Hematopoietic multipotent progenitor cell treated with erythropoietin and hydrocortisone succinate and interleukin-3 and kit ligand, for 17 days (in vitro differentiated cells): ENCODE measurements at places on chromosomes 2 and 18.

DNA sequence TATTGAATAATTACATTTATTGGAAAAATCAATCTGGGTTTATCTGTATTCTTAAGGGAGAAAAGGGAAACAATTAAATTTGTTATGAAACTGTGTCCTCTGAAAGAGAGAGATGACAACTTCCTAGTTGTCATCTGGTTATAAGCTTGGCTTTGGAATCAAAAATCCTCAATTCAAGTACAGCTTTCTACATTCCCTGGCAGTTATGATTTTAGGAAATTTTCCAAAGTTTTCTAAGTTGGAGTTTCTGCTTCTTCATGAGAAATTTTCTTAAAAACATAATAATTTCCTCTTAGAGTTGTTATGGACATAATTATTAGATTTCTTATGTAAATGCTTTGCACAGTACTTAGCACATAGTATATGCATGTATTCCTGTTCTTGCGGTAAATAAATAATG lies 625.6 kb upstream of the SLC39A10 start:
- no peak for DNase-seq

- DNase-seq: no peak
Measured at GRCh38 chr2:220499225-220499624, 871.8 kb downstream of the SLC4A3 start.

DNA sequence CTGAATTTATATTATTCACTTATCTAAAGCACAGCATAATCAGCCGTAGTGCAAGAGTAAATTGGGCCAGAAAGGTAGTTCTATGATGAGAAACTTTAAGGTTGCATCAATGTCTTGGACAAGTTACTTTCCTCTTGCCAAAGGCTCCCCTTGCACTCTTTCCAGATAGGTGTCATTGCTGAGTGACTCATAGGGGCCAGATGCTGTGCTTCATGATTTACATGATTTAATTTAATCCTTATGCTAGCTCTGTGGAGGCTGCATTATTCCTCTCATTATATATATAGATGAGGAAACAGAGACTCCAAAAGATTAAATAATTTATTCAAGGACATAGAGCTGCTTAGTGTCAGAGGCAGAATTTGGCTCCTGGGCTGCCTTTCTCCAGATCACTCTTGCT lies 5.0 kb downstream of the CFAP221 start:
- no peak for DNase-seq

GRCh38 chr18:72470391-72470790 lies 73.8 kb downstream of the CBLN2 start:
- DNase-seq: no peak

DNA sequence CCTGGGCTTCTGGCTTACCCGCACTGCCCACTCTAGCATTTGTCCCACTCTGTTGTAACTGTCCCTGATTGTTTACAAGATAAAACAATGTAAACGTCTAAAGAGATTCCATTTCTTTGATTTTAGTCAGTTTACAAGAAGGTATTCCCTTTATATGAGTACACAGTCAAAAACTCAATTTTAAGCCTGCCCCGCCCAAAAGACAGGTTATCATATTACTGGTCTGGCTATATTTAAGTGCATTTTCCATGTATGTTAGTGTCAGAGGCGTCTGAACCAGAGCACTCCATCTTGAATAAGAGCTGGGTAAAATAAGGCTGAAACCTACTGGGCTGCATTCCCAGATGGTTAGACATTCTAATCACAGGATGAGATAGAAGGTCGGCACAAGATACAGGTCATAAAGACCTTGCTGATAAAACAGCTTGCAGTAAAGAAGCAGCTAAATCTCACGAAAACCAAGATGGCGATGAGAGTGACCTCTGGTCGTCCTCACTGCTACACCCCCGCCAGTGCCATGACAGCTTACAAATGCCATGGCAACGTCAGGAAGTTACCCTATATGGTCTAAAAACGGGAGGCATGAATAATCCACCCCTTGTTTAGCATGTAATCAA lies 15.0 kb downstream of the GPR45 start:
- DNase-seq: no peak
